ENCODE measurements at places on chromosomes 7 and 10.

- DNase-seq: no peak
Measured at GRCh38 chr10:90372451-90372850, 485.4 kb downstream of the HTR7 start.

GRCh38 chr10:70595566-70596016 is 7.0 kb downstream of the PRF1 start:
- no peak for DNase-seq

GRCh38 chr10:81182296-81182695 is 644.6 kb downstream of the SH2D4B start:
- no peak for DNase-seq

GRCh38 chr10:50552771-50553535 is 70.8 kb downstream of the SGMS1 start:
- no peak for DNase-seq

DNA sequence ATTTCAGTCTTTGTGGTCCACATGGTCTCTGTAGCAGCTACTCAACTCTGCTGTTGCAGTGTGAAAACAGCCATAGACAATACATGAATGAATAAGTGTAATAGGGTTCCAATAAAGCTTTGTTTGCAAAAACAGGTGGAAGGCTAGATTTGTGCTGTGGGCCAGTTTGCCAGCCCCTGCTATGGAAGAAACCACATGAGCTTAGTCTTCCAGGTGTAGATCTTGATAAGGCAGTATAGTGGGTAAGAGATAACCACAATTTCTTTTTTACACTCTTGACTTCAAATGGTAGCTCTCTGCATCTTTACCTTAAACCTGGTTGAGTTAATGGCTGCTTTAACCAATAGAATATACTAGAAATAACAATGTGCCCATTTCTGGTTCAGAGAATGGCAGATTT is 135.0 kb upstream of the PALS2 start:
- no peak for DNase-seq

DNA sequence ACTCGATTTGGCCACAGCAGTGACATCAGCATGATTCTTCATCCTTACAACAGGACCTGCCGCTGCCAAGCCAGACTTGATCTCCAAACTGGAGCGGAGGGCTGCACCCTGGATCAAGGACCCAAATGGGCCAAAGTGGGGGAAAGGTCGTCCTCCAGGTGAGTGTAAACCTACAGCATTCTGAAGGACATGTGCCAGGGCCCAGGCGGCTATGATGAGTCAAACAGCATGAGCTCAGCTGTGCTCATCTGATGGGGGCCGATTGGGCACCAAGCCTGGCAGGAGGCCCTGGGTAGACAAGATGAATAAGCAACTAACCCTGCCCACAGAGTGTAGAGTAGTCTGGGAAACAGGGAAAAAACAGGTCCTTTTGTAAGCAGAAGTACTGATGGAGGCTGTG is 14.4 kb upstream of the ATP6V0E2 start:
- no peak for DNase-seq

DNA sequence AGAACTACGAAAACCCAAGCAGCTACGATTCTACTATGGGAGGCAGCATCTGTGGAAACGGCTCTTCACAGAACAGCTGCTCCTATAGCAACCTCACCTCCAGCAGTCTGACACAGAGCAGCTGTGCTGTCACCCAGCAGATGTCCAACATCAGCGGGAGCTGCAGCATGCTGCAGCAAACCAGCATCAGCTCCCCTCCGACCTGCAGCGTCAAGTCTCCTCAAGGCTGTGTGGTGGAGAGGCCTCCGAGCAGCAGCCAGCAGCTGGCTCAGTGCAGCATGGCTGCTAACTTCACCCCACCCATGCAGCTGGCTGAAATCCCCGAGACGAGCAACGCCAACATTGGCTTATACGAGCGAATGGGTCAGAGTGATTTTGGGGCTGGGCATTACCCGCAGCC is 81.6 kb upstream of the SAMD8 start:
- DNase-seq: no peak

GRCh38 chr10:96082748-96083147 is 39.4 kb downstream of the CCNJ start:
- no peak for DNase-seq

DNA sequence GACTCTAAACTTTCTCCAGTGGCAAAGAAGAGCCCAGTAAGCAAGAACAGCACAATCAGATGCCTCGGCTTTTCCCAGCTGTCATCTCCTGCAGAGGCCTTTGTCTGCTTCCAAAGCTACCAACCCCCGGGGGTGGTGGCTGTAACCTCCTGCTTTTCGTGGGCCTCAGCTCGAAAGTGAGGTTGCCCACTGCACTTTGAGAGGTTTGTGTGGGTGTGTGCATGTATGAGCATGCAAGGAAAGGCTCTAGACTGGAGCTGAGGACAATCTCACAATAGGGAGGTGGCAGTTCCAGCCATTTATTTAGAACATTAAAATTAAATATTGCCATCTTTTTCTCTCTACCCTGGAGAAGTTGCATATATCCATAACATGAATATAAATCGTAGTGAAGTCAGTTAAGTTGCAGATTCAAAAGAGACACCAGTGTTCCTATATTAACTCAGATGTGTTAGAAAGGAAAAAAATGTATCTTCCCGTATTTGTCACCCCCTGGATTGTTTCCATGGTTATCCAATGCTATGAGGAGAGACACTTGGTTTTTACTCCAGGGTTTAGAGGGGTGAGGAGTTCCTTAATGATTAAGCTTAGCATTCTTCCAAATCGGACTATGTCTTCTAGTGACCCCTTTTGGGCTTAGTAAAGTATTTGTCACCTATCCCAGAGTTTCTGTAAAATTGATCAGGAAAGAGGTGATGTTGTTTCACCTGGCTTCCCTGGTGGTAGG is 781.1 kb downstream of the INHBA start:
- DNase-seq: no peak

- DNase-seq: no peak
Measured at GRCh38 chr10:69835875-69836730, 34.4 kb downstream of the COL13A1 start.

DNA sequence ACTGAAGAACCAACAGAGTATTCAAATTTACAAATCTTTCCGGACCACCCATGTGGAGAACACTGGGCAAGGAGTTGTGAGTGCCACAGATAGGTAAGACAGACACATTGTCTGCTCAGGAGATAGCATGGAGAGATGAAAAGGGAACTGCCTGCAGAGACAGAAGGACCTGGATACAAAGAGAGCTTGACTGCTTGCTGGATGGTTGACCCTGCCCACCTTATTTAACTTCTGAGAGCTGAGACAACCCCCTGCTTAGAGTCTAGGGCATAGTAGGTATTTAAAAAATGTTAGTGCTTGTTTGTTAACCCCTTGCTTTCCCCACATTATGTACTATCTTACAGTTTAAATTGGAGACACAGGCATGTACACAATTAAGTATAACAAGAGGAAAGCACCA is 314.1 kb downstream of the THSD7A start:
- no peak for DNase-seq

GRCh38 chr7:75611557-75612178 is 119.5 kb downstream of the SPDYE5 start:
- peak; percentile 95 for DNase-seq

DNA sequence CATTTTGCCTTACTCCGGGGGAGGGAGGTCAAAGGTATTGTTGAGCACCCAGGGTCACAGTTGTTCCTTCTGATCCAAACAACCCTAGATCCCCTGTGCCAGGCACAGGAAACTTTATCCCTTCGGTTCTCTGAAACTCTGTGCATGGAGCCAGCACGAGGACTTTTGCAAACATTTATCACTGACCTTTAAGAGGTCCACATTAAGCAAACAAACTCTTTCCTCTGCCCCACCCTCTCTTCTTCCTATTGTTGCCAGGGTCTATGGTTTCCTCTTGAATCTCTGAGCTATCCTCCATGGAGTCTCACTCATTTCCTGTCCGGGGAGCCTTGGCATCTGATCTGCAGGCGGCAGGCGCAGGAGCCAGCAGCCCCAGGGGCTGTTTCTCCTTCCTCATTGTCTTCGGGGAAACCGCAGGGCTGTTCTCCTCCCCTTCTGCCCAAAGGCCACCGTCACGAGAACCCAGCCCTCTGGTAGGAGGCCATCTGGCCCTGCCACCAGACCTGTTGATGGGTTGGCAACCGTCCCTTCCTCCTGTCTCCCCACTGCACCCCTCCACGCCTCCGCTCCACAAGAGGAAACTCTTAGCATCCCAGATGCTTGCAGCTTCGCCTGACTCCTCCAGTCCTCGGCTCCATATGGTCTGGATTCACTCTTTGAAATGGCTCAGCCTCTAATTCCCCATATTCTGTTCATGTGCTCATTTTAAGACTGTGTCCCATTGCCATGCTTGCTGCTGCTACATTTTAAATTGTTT is 327.3 kb upstream of the NRP1 start:
- DNase-seq: peak; percentile 82

DNA sequence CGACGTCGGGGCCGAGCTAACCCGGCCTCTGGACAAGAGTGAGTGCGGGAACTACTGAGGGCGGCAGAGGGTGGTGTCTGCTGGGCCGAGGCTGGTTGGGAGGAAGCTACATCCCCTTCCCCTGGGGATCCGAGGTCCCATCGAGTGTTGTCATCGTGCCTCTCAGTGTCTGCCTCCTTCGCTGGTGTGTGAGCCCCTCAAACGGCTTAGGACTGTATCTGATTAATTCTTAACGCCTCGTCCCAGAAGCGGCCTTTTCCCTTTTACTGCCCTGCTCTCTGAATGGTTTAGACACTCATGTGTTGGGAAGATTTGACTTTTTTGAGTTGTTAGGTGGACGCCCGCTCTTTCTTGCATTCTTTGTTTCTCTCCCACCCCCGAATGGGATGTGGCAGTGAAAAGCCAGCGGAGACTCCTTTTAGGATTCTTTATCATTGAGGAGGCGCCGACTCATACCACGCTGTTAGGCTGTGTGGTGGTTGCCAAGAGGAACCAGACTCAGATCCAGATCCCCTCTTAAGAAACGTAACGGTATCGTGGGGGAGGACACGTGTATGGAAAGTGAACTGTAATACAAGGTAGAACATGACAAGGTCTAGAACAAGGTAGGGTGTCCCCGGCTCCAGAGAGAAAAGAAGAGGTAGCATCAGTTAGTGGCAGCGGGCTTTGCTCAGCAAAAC is 631 bp downstream of the SUPV3L1 start:
- DNase-seq: no peak

DNA sequence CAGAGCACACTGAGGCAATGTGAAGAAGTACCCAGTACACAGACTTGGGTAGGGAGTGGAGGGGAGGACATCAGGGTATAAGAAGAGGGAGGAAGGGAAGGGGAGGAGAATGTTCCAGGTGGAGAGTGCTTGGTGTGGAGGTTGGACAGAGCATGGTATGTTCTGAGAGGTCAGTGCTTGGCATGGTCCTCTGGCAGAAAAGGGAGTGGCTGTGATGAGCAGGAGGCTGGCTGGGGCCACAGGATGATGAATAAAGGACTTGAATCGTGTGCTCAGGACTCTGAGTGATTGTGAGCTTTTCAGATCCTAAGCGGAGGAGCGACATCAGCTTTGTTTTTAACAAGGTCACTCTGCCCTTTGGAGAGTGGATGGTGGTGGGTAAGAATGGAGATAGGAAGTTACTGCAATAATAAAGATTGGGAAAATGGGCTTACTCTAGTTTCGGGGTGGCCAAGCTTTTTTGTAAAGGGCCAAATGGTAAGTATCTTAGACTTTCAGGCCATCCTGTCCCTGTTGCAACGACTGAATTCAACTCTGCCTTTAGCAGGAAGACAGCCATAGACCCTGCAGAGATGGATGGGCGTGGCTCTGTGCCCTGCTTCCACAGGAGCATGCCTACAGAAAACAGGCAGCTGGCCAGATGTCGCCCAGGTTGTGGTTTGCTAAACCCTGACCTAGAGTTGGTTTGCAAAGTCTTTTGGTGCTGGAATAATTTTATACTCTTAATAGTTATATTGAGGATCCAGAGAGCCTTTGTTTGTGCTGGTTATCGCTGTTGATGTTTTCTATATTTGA is 8.4 kb downstream of the PPP2R2D start:
- no peak for DNase-seq

GRCh38 chr7:123352973-123353372 is 153.2 kb upstream of the SLC13A1 start:
- no peak for DNase-seq

GRCh38 chr7:33806298-33807154 is 98.8 kb upstream of the BMPER start:
- DNase-seq: no peak

GRCh38 chr10:99007457-99007856 is 228.2 kb downstream of the HPSE2 start:
- no peak for DNase-seq

- peak; percentile 92 for DNase-seq
Measured at GRCh38 chr7:141649865-141650634, 51.9 kb downstream of the DENND11 start.

DNA sequence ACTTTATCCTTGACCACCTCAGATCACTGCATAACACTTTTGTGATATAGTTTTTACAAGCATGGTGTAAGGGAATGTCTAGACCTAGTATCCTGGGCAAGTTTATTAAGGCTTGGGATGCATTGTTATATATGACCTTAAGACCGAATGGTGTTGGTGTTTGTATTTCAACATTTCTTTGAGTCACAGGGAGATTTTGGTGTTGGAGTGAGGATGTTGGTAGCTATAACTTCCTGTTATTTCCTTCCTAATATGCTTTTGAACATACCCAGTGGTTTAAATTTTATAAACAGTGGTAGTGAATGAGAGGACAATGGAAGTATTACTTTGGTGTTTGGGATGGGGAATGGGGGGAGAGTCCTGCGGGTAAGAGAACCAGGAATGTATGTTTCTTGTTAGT is 2.6 kb downstream of the EXOC4 start:
- DNase-seq: no peak

DNA sequence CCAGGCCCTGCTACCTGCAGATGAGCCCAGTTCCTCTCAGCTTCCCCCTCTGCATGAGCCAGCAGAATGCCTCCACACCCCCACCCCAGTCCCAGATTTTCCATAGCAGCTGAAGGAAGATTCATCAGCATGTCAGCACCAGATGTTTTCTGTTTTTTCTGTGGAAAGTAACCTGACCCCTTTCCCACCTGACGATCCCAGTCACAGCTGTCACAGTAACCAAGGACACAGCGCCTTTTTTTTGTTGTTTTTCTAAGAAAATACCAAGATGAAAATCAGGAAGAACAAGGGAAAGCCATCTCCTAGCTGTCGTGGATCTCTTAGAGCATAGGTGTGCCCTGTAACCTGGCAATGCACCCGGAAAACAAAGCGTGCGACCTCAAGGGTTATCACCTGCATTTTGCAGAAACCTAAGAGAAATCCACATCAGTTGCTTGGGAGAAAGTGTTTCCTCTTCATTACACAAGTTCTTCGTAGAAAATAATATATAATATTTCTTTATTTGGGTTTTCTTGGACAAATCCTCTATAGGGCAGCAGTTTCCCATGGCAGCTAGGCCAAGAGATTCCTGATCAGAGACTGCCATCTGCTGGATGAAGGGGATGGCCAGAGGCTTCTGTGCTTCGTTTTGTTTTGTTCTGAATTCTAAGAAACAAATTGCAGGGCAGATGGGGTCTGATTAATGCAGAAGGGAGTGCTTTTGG is 401.9 kb downstream of the TNS3 start:
- DNase-seq: peak; percentile 37

DNA sequence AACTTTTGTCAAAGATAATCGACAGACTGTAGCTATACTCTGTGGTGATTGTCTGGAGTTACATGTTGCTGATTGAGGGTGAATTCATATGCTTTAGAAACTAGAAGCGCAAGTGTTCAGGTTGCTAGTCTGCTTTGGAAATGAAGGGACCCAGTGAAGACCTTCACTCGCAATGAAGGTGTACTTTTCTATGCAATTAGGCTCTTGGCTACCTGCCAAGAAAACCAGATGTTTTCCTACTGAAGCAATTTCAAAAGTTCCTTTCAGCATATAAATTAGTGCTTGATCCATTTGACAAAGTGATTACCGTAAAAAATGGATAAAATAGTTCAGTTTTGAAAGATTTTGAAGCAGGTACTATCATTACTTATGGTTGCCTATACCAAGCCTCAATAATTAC is 10.0 kb upstream of the STK31 start:
- no peak for DNase-seq

- no peak for DNase-seq
Measured at GRCh38 chr7:55308186-55308929, 56.8 kb upstream of the LANCL2 start.
